AG09319 (cell line): ENCODE measurements at places on chromosomes 2 and 18.

DNA sequence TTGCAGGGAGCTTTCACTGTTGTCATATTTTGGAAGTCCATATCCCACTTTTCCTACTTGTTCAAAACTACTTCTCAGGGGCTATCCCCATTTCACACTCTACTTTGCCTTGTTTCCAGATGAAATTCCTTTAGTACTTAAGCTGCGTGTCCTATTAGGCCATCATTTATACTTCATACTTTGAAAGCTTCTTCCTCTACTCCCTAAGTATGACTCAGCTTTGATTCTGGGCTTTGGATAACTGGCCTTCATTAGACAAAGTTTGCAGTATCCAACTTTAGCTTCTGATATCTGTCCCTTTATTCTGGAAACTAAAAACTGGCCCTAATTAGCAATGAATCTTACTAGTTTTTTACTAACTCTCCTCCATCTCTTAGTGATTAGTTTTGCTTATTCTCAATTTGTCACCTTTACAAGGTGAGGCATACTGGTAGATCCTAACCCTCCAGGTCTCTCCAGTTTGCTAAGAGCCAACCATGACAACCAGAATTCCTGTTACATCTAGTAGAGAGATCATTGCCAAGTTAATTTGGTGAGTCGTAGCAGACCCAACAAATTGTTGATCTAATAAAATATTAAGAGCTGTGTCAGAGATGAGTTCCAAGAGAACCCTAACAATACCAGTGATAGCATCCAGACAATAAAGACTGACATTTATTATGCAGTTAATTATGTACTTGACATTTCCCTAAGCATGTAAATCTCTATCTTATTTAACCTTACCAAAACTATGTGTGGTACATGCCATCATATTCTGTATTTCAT is 31.2 kb upstream of the ITGAV start:
- DNase-seq = no peak

- no peak for DNase-seq
Observed at GRCh38 chr18:47793609-47794008, 136.8 kb downstream of the SMAD2 start.

DNA sequence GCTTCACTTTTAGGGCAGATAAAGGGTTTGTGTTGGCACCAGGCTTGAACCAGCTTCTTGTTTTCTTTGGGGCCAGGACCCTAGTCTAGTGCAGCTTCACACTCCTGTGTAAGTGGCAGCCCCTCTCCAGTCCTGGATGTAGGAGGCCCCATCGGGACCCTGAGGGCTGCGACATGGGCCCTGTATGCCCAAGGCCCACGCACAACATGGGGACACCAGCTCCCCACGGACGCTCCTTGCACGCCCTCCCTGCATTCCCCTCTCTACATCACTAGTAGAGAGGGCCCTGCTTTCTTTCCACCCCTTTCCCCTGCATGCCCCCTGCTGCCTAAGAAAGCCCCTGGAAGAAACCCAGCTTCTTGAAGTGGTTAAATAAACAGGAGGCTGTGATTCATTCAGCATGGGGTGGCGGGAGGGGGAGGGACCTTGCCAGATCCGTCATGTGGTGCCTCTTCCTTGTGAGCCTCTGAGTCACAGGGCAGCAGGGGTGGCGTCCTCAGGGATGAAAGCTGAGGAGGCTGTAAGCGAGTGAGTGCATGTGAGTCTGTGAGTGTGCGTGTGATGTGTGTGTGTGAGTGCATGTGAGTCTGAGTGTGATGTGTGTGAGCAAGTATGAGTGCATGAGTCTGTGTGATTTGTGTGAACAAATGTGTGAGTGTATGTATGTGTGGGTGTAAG is 42.5 kb downstream of the COPS8 start:
- peak; percentile 94 for DNase-seq

- DNase-seq = no peak
Observed at GRCh38 chr2:127000194-127000593, 101.5 kb downstream of the TEX51 start.

DNA sequence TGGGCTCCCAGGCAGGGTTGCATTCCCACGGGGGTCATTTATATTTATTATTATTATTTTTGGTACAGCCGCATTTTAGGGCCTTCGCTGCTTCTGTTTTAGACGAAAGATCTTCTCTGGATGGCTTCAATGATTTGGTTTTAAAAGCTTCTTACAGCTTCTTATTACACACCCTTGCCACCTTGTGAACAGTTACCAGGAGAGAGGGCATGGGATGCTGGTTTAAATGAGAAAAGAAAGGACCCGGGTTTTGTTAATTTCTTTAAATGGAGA is 1.7 kb downstream of the SH3RF3 start:
- no peak for DNase-seq

- DNase-seq = no peak
Observed at GRCh38 chr2:226664140-226664539, 135.5 kb downstream of the IRS1 start.

- no peak for DNase-seq
Observed at GRCh38 chr2:13252615-13253014, 535.9 kb downstream of the TRIB2 start.

- peak; percentile 25 for DNase-seq
Observed at GRCh38 chr2:157894694-157895435, 18.7 kb upstream of the ACVR1 start.

DNA sequence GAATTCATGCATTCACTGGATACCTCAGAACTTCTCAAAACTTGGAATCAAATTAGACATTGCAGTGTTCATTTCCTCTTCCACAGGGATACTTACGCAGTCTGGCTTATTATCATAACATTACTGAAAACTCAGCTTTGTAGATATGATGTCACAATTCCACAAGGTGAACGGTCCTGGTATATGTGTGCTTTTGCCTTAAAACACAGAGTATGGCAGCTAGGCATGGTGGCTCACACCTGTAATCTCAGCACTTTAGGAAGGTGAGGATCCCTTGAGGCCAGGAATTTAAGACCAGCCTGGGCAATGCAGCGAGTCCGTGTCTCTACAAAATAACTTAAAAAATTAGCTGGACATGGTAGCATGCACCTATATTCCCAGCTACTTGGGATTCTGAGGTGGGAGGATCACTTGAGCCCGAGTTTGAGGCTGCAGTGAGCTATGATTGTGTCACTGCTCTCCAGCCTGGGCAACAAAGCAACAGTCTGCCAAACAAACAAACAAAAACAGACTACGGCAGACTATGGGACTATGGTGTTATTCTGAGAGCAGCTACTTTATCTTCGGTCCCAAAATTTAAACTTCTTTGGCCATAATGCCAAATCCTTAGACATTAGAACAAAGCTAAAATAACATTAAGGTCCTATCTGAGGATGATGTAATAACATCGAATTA is 1191.9 kb upstream of the SLC39A10 start:
- DNase-seq = no peak

DNA sequence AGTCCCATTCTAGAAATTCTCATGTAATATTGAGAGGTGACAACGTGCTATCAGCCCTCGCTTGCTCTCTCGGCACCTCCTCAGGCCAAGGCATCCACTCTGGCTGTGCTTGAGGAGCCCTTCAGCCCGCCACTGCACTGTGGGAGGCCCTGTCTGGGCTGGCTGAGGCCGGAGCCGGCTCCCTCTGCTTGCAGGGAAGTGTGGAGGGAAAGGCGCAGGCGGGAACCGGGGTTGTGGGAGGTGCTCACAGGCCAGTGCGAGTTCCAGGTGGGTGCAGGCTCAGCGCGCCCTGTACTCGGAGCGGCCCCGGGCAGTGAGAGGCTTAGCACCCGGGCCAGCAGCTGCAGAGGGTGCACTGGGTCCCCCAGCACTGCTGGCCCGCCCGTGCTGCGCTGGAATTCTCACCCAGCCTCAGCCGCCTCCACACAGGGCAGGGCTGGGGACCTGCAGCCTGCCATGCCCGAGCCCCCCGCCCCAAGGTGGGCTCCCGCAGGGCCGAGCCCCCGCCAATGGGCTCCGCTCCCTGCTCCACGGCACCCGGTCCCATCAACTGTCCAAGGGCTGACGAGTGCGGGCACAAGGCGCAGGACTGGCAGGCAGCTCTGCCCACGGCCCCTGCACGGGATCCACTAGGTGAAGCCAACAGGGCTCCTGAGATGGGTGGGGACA is 1680.6 kb upstream of the LRRTM1 start:
- no peak for DNase-seq

DNA sequence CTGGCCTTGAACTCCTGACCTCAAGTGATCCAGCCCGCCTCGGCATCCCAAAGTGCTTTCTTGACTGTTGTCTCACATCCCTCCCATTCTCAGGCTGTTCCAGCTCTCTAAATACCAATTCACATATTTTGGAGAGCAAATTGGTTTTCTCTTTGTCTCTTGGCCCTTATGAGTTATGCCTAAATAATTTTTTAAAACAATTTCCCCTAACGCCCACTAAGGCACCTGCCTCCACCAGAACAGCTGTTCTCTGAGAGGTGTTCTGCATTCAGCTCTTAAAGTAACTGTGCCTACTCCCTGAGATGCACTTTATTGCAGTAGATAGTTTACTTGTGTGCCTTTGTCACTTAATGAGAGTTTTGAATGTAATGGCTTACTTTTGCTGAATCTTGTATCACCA is 6.9 kb downstream of the CCDC195 start:
- DNase-seq = no peak

DNA sequence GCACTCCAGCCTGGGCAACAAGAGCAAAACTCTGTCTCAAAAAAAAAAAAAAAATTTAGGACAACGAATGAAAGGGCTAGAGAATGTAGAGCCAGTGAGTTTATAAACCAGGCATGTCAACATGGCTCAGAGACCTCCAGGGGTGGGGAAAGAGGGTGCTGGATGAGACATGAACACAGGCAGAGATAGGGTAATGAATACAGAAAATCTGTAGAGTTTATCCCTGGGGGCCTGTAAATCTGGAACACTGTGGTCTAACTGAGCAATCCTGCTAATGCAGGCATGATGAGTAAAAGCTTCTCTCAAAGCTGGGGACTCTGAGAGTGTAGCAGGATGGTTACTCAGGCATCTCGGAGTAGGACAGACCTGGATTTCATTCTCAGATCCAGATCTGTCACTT is 59.2 kb upstream of the IGFBP2 start:
- no peak for DNase-seq

DNA sequence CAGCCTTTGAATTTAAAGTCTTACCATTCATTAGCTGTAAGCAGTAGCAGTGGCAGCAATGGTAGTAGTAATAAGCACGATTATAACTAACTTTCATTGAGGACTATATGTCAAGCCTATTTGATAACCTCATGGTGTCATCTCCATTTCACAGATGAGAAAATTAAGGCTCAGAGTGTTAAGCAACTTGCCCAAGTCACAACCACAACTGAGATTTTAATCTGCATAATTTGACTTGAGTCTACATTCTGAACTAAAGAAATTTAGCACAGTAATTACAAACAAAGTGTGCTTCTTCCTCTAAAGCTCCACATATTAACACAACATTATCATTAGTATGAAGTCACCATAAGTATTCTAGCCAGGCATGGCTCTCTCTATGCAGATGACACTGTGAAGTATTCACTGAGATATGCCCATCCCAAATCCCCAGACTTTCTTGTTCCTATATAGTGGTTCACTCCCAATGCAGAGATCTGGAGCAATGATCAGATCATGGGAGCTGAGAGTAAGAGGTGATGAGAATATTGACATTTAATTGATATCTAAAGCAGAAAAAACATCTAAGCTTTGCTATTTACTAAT is 120.2 kb downstream of the ATAD2B start:
- no peak for DNase-seq

- no peak for DNase-seq
Observed at GRCh38 chr2:205768815-205769494, 86.7 kb downstream of the NRP2 start.
